ENCODE measurements at places on chromosomes 2 and 18.

GRCh38 chr2:239249776-239250175 lies 151.0 kb downstream of the HDAC4 start:
- DNase-seq = no peak

GRCh38 chr2:112153501-112153900 lies 15.3 kb downstream of the FBLN7 start:
- no peak for DNase-seq

DNA sequence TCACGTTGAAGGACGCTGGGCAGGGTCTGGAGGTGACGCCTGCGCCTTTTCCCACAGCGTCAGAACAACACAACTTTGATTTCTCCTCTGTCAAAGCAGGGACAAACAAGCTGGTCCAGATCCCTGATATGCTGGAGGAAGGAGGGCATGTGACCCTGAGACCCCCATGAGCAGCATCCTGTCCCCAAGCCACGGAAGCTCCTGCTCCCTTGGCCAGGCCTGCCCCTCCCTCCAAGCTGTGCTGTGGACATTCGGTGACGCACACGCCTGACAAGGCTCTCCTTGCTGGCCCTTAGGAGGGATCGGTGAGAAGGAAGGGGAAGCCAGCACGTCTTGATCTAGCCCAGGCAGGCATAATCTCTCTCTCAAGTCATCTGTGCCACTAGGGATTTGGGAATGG lies 11.3 kb downstream of the MLPH start:
- no peak for DNase-seq

- no peak for DNase-seq
Measured at GRCh38 chr18:62786689-62787088, 71.3 kb downstream of the PHLPP1 start.
